ENCODE measurements at places on chromosomes 2 and 18.

DNA sequence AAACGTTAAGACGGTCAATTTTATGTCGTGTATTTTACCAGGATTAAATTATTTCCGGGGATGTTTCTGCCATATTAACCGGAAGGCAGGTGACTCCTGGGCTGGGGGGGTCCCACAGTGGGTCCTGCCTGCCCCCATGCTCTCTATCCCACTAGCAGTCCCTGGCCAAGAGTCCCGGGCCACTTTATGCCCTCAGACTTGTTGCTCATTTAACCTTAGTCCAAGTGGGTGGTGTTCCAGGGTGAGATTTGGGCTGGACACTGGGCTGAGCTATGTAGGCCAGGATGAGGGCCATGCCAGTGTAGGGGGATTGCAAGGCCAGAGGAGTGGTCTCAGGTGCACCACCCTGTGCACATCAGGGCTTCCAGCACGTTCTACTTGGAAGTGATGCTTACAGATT, 24.1 kb downstream of the TWIST2 start:
- DNase-seq, result no peak

DNA sequence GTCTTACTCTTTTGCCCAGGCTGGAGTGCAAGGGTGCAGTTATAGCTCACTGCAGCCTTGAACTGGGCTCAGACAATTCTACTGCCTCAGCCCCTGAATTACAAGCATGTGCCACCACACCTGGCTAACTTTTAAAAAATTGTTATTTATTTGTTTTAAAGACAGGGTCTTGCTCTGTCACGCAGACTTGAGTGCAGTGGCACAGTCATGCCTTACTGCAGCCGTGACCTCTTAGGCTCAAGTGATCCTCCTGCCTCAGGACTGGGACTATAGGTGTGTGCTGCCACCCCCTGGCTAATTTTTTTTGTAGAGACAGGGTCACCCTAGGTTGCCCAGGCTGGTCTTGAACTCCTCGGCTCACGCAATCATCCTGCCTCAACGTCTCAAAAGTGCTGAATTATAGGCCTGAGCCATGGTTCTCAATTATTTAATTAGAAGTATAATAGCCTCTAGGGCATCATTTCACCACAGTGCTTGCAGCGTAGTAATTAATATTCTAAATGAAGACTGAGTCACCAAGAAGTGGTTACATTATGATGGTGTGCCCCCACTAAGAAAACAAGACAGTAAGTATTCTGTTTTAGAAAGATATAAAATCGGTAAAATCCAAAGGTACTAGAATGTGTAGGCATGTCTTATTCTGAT, 69.6 kb downstream of the EML4 start:
- no peak for DNase-seq

DNA sequence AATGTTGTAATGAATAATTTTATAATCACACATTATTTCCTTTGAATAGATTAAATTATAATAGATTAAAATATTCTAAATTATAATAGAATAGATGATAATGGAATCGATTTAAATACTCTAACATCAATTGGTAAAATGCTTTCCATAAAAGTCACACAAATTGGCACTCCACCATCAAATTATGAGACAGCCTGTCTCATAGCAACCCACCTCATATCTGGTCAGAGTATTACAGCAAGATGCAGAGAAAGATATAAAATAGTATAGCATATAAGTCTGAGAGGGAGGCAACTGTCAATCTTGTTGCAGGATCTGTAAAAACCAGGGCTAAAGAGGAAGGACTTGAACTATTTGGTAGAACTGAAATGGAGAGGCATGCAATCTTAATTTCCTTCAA, 98.4 kb upstream of the NCKAP5 start:
- no peak for DNase-seq

DNA sequence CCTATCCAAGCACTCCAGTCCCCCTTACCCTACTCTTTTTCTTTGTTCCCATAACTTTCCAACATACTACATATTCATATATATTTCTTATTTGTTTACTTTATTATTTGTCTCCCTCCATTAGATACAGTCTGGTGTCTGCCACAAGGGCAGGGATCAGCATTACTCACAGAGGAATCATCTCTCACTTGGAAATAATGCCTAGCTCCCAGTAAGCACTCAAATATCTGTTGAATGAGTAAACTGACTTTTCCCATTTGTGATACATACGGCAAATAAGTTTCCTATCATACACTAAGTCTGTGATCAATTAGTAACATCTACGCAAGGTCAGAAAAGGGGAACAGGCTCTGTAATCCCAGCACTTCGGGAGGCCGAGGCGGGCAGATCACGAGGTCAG, 18.7 kb downstream of the C1D start:
- DNase-seq, result no peak

- DNase-seq, result no peak
Measured at GRCh38 chr2:147345246-147345645, 499.6 kb upstream of the ACVR2A start.

GRCh38 chr2:164114937-164115336, 379.1 kb upstream of the FIGN start:
- no peak for DNase-seq

DNA sequence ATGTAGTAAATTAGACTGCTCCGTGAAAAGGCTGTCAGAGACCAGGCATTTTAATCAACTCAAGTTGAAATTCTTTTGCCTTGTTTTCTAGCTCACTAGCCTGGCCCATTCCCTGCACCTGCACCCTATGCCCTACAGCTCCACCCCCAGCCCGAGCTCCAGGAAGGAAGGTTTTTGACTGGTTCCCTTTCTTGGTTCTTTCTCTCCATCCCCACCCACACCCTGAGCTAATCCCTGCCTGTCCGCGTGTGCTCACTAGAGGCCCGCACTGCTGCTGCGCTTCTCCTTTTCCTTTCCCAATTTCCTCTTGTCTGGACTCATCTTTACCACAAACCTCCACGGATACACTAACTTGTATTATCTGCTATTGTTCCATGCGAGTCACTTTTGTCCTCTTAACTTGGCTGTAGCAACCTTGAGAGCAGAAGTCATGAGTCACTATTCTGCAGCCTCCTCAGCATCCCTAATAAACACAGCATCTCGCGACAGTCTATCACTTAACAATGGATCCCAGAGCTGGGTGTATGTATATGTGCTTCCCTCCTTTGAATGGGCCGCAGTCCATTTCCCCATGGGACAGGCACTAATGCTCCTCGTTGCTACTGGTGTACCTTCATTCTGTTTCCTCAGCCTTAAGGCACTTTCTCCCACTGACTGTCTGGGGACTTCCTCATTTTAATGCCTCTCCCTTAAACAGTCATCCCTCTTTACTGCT, 36.5 kb downstream of the COLEC12 start:
- no peak for DNase-seq

DNA sequence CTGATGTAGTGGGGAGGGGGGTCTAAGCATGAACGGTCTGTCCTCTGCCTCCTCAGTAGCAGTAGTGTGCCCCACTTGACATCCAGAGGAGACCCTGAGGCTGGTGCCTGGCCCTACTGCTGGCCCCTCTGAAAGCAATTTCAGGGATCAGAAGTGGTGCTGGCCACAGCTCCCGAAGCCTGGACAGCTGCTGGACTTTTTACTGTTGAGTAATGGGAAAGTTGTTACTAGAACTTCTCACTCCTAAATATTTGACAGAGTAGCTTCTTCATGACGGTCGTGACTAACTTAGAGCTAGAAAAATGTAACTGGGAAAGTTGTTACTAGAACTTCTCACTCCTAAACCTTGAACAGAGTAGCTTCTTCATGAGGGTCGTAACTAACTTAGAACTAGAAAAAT, 23.3 kb downstream of the CTDP1 start:
- DNase-seq, result no peak

DNA sequence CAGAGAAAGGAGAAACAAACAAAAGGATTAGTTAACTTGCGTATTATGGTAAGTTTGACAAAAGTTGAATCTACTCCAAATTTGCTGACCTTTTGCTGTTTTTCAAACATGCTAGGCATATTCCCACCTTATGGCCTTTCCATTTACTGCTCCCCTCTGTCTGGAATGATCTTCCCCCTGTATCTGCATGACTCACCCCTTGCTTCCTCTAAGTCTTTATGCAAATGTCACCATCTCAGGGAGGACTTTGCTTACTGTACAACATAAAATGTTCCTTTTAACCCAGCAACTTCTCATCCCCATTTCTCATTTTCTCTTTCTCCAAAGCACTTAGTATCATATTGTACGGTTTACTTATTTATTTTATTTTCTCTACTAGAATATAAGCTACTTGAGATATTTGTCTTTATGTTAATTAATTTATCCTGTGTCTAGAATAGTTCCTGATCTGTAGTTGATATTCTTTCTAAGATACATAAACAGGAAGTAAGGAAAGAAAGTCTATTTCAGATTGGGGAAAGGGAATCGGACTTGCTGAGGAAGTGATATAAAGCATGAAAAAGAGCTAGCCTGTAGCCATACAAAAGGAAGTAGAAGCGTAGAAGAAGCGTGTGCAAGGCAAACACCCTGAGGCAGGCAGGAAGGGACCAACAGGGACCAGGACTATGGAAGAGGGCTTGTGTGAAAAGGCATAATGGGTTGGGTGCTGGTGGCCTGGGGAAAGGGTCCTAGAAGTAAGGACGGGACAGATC, 144.9 kb upstream of the ERBB4 start:
- no peak for DNase-seq

GRCh38 chr2:120287183-120288015, 34.7 kb downstream of the RALB start:
- DNase-seq, result no peak

- no peak for DNase-seq
Measured at GRCh38 chr18:40577239-40577980, 1377.6 kb upstream of the PIK3C3 start.

DNA sequence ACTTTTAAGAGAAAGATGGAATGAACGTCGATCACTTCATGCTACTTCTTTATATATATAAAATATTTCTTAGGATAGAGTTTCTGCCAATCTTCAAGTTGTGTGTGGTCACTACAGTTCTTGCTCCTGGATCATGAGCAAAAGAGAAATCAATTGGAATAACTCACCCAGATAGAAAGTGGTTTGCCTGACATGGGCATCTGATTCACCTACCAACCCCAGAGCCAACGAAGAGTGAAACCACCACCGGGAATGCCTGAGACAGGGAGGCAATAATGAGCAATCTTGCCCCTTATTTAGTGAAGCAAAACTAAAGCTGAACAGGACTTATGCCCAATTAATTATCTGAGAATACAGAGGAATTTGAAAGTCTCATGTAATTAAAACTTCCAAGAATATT, 250.2 kb upstream of the REG3G start:
- no peak for DNase-seq

DNA sequence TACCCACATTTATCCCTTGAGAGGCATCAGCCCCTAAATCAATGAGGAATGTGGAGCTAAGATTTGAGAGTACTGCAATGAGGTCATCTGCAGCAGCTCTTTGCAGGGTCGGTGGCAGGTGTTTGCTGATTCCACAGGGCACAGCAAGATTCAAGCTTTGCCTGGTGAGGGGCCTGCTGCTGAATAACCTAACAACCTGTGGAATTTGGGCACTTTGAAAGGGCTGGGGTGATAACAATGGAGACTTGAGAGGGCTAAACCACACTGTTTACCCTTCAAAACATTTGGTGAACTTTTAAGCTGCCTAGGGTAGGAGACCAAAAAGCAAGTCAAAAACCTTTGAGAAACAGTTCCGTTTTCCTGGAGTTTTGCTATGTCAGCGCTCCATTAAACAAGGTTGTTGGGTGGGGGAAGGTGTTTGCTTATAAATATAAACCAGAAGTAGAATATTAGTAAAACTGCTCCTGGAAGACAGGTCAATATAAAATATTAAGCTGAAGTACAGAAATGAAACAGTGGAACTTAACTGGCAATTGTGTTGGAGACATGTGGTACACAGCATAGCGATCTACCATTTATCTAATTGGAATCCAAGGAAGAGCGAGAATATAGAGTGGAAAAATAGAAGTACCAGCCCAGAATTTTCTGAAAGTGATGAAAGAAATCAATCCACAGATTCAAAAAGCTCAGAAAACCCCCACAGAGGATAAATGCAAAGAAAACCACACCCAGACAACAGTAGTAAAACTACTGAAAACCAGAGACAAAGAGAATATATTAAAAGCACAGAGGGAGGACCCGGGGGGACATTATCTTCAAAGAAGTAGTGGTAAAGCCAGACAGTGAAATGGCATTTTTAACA, 15.7 kb downstream of the COPS8 start:
- no peak for DNase-seq

- no peak for DNase-seq
Measured at GRCh38 chr18:39620551-39621168, 2055.1 kb upstream of the CELF4 start.

DNA sequence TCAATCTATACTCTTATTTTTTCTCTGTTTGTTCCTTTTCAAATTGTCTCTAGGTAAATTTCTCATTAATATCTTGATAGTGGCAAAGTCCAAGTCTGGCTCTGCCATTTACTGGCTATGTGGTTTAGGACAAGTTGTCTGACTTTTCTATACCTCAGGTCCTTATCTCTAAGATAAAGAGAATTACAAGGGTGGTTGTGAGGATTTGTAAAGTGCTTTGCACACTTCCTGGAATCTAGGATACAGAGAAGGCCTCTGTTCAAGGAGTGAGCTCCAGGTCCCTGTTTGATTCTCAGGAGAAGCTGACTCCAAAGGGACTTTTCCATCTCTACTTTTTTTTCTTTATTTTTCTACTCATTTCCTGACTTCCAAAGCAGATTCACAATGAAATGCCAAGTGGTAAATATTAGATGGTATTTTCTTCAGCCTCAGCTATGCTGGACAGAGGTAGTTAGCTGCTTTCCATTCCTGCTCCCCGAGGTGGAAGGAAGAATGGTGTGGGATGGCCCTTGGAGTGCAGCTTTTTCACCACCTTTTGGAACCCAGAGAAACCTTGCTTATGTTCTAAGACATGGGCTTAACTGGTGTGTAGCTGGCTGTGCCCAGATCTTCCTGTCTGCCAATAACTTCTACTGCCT, 90.5 kb downstream of the GALNT1 start:
- no peak for DNase-seq

GRCh38 chr2:159175927-159176326, 110.6 kb downstream of the WDSUB1 start:
- no peak for DNase-seq

GRCh38 chr2:216545359-216545758, 46.7 kb downstream of the RPL37A start:
- DNase-seq, result no peak

DNA sequence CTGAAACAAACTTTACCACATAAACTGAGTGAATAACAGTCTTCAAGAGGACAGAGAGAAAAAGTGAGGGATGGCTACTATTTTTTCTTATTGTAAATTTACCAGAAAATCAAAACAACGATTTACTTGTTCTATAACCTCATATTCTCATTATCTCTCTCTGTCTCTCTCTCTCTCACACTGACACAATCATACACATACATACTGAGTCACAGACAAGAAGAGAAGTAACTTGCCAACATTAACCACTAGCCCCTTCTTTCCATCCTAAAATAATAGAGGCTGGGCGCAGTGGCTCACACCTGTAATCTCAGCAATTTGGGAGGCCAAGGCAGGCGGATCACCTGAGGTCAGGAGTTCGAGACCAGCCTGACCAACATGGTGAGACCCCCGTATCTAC, 18.2 kb downstream of the SATB2 start:
- no peak for DNase-seq

GRCh38 chr2:8224347-8225190, 457.3 kb upstream of the ID2 start:
- DNase-seq, result no peak

- DNase-seq, result no peak
Measured at GRCh38 chr2:123485056-123485455, 540.0 kb upstream of the CNTNAP5 start.

- no peak for DNase-seq
Measured at GRCh38 chr2:45192991-45193390, 183.7 kb upstream of the SIX2 start.

GRCh38 chr2:165902934-165903333, 50.6 kb downstream of the TTC21B start:
- no peak for DNase-seq
